ENCODE measurements at places on chromosomes 11 and 22.
A peak's percentile ranks its signal among the peaks of the same experiment; 100 is the strongest.

- DNase-seq, result no peak
These were observed 202.0 kb downstream of the PGR start for GRCh38 chr11:100927579-100927978.

GRCh38 chr11:33475993-33476392 is 218.8 kb downstream of the HIPK3 start:
- DNase-seq, result no peak

GRCh38 chr11:10529279-10529678 is 11.7 kb downstream of the RNF141 start:
- no peak for DNase-seq

- no peak for DNase-seq
These were observed 243.1 kb upstream of the CCDC179 start for GRCh38 chr11:23103416-23103815.

- DNase-seq, result peak; percentile 15
These were observed 32.9 kb upstream of the EED start for GRCh38 chr11:86211619-86212018.

DNA sequence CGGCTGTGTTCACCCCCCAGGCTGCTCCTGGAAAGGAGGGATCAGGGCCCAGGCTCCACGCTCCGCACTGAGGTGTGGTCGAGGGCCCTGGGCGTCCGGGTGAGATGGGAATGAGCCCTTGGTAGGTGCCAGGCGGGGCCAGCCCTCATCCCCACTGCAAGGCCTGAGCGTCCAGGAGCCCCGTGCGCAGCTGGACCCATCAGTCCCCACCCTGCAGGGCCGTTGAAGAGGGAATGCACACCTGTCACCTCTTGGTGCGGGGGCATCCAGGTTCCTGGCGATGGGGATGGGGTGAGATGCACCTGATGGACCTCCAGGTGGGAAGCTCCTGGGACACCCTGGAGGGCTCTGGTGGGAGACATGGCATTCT is 72.2 kb downstream of the KCNQ1 start:
- DNase-seq, result no peak

DNA sequence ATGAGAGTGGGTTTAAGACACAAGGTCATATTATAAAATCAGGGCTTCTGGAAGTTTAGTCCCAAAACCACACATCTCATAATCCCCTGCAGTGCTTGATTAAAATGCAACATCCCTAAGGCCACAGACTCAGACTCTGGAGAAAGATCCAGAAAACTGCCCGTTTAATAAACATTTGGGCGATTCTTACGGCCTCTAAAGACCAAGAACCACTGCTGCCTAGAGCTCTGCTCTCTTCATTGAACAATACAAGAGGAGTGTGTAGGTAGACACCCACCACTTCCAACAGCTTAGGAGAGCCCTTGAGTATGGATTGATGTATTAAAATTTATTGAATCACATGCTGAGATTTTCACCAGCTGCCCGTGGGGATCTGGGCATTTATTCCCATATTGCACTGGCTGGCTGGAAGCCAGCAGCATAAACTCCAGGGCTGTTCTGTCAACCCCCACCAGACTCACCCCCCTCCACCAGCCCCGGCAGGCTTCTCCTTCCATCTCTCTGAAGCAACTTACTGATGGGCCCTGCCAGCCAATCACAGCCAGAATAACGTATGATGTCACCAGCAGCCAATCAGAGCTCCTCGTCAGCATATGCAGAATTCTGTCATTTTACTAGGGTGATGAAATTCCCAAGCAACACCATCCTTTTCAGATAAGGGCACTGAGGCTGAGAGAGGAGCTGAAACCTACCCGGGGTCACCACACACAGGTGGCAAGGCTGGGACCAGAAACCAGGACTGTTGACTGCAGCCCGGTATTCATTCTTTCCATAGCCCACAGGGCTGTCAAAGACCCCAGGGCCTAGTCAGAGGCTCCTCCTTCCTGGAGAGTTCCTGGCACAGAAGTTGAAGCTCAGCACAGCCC is 749 bp upstream of the BEST1 start:
- DNase-seq, result peak; percentile 65

- DNase-seq, result no peak
These were observed 19.1 kb downstream of the TOLLIP start for GRCh38 chr11:1290052-1291040.

GRCh38 chr22:24099666-24100065 is 81.6 kb upstream of the SUSD2 start:
- DNase-seq, result no peak

- no peak for DNase-seq
These were observed 6.8 kb upstream of the EI24 start for GRCh38 chr11:125562430-125562829.

All from T-helper 1 cell (primary cell).